ENCODE measurements at places on chromosomes 6 and 20.
A peak's percentile ranks its signal among the peaks of the same experiment; 100 is the strongest.

DNA sequence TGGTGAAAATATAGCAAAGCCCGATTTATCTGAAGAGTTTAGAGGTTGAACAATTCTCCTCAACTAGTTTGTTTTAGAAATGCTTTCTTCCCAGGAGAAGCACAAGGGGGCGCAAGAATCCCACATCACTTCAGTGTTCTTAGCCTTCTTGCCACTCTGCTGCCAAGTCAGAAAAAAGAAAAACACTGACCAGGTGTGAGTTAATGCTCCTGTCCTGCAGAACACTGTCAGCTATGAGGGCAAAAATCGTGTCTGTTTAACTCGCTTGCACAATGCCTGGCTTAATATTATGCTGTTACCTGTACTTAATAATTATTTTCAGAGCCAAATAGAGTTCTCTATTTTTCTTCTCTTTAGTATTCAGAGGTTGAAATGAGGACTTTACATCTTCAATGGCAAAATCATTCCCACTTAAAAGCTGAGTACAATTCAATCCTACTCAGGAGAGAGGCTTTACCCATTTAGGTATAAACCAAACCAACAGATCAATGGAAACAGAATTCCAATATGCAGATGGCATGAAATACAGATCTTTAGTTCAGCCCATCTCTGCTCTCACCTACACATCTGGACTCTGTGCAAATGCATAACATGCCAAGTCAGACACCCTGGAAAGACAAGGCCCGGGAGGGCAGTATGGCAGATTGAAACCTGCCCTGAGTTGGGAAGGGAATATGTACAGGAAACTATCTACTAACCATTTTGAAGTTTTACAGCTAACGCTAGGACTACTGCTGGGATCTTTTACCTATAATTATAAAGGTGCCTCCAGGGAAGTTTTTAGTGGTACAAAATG is 71.4 kb upstream of the TULP1 start:
- DNase-seq: peak; percentile 63

GRCh38 chr20:11807054-11808048 is 110.3 kb upstream of the BTBD3 start:
- DNase-seq: no peak

GRCh38 chr6:31092769-31093505 is 19.4 kb downstream of the C6orf15 start:
- no peak for DNase-seq

DNA sequence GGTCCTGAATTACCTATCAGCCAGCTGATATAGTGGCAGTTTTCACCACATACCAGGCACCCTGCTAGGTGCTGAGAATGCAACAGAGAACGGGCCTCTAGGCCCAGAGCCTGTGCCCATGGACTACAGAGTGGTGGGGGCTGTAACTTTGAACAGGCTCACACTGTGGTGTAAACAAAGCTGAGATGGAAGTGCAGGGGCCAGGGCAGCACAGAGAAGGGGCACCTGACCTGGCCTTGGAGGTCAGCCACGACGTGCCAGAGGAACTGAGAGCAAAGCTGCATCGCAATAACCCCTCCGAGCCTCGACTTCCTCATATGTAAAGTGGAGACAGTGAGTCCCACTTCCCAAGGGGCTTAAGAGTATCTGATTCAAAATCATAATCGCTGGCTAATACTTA is 105.8 kb downstream of the MAFB start:
- DNase-seq: no peak

All from T follicular helper cell (primary cell).